Fibroblast of pulmonary artery (primary cell): ENCODE measurements at places on chromosomes 7 and 10.

- DNase-seq = no peak
Observed at GRCh38 chr7:92851732-92852131, 15.4 kb upstream of the CDK6 start.

DNA sequence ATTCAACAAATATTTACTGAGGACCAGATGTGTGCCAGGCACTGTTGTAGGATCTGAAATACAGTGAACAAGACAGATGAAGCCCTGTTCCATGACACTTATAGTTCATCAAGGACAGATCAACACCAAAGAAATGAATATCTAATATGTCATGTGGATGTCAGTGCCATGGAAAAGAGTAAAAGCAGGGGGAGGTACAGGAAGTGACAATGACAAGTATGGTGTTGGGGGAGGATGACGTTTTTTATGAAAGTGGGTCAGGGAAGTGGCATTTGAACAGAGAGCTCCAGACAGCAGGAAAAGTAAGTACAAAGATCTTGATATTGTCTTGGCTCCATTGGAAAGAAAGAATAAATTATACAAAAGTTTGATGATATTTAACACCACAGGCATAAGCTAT, 7.0 kb upstream of the SFMBT2 start:
- no peak for DNase-seq

DNA sequence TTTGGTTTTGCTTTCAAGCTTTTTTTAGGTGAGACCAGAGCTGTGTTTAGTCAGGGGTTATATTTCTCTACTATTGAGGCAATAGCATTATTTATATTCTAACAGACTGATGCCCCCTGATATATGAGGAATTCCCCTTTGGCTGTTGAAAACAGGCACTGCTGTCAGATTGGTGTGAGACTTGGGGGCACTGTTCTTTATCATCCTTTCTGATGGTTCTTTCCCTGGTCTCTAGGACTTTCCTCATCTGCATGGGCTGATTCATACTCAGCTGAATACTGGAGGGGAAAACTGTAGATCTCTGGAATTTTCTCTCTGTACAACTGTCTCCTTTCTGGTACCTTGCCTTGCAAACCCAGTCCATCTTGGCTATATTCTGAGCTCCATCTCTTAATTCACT, 10.0 kb upstream of the ICA1 start:
- no peak for DNase-seq

- no peak for DNase-seq
Observed at GRCh38 chr7:138246428-138246827, 170.2 kb downstream of the AKR1D1 start.

DNA sequence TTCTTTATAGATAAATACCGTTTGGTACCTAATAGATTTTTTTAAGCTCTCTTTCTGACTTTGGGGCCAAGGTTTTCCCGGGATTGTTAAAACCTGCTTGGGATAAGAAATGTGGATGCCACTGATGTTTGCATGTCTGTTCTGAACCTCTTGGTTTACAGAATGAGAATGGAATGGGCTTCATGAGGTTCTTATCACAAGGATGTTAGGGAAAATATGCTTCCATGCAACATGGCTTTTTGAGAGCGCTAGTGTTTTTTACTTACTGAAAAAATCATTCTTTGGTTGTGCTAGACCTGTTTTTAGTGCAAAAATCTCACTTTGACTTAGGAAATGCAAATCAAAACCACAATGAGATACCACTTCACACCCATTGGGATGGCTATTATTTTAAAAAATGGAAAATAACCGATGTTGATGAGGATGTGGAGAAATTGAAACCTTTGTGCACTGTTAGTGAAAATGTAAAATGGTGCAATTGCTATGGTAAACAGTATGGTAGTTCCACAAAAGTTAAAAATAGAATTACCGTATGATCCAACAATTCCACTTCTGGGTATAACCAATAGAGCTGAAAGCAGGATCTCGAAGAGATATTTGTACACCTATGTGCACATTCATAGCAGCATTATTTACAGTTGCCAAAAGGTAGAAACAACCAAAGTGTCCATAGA, 38.9 kb downstream of the TSPAN14 start:
- DNase-seq = no peak

DNA sequence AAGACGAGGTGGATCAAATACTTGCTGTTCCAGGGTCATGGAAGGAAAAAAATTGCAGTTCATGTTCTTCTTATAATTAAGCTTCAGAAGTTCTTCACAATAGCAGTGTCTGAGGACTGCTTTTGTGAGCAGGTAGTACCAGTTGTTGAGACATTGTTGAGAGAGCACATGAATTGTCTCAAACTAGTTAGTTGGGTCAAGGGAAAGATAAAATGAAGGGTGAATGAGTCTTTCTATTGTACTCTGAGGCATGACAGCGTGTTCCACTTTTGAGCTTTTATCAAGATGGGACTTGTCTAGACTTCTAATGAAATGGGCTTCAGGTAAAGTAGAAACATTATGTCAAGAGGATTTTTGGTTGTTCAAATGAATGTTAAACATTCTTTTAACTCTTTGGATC, 26.0 kb downstream of the KAT6B start:
- DNase-seq = no peak

DNA sequence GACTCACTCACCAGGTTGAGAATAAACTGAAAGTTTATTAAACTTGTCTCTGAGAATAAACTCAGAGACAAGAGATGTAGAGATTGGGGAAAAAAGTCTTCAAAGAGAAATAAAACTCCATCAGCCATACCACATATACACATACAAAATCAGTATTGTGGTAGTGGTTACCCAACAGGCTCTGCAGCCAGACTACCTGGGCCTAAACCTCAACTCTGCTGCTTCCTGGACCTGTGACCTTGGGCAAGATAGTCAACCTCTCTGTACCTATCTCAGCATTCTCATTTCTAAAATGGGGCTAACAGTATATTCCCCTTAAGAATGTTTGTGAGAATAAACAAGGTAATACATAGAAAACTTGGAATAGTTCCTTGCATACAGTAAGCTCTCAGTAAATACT, 15.3 kb downstream of the TPK1 start:
- no peak for DNase-seq

DNA sequence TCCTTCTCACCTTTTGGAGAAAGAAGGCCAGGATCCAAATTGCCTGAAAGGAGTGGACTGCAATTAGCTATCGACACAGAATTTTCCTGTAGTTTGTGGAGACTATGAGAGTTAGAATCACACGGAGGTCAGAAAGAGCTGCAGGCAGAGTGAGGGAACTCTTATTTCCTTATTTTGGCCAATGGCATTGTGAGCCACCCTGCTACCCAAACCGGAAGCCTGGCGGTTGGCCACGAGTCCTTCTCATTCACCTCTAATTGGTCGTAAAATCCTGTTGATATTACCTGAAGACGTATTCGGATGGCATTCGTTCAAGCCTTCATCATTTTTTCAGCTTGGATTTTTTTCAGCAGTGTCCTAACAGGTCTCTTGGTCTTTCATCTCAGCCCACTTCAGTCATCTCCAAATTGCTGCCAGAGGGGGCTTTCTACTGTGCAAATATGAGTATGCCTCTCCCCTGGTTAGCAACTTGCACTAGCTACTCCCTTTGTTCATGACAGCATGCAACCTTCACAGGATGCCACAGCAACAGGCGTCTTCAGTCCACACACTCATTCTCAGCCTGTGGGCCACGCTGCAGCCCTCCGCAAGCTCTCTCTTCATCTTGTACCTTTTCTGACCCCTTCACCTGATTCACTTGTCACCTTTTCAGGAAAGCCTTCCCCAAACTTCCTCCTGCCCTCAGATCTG, 66.9 kb downstream of the GATA3 start:
- no peak for DNase-seq

GRCh38 chr7:44294325-44295069, 30.9 kb downstream of the CAMK2B start:
- DNase-seq = no peak

DNA sequence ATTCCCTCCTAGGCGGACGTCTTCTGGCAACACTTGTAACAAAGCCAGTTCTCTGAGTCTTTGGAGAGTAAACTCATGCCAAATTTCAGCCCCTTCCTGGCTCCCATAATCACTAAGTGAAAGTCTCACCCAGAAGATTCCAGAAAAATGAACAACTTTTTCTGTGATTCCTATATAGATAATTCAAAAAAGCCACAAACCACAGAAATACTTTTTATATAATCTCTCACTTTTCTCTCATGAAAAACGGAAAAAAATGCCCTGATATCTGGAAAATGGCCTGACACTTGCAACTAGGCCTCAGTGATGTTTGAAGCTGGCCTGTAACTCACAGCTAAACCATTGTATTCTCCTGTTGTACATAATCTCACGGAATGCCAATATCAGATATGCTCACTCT, 296.2 kb downstream of the HTR7 start:
- no peak for DNase-seq

DNA sequence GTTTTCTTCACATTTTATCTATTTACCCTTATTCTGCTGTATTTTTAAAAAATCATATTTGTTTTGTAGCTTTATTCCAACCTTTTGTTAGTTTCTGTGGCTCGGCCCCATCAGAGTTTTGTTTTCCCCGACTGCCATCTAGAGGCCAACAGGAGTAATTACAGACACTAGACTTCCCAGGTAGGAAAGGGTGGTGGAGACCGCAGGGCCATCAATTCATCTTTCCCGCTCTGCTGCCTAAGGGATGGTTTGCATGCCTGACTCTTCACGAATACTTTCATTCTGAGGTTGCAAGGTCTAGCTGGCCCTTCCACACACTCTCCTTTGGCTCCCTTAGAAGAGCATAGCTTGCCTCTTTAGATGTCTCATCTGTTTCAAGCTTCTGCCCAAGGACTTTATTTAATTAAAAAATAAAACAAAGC, 38.3 kb downstream of the LYZL2 start:
- DNase-seq = peak; percentile 72

- no peak for DNase-seq
Observed at GRCh38 chr7:155820246-155820645, 8.0 kb upstream of the SHH start.

GRCh38 chr10:117169480-117169879, 27.8 kb upstream of the KCNK18 start:
- no peak for DNase-seq

DNA sequence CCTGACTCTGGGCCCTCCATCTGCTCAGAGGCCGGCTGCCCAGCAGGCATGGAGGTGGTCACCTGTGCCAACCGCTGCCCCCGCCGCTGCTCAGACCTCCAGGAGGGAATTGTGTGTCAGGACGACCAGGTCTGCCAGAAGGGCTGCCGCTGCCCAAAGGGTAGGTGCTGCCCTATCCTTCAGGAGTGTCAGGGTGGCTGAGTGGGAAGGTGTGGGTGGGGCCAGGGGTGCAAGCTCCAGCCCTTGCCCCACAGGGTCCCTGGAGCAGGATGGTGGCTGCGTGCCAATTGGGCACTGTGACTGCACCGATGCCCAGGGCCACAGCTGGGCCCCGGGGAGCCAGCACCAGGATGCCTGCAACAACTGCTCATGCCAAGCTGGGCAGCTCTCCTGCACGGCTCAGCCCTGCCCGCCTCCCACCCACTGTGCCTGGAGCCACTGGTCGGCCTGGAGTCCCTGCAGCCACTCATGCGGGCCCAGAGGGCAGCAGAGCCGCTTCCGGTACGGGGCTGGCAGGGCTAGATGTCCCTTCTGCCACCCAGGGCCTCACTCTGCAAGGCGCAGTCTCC, 17.5 kb upstream of the ZNF862 start:
- no peak for DNase-seq

- no peak for DNase-seq
Observed at GRCh38 chr10:509361-510102, 179.9 kb downstream of the DIP2C start.

DNA sequence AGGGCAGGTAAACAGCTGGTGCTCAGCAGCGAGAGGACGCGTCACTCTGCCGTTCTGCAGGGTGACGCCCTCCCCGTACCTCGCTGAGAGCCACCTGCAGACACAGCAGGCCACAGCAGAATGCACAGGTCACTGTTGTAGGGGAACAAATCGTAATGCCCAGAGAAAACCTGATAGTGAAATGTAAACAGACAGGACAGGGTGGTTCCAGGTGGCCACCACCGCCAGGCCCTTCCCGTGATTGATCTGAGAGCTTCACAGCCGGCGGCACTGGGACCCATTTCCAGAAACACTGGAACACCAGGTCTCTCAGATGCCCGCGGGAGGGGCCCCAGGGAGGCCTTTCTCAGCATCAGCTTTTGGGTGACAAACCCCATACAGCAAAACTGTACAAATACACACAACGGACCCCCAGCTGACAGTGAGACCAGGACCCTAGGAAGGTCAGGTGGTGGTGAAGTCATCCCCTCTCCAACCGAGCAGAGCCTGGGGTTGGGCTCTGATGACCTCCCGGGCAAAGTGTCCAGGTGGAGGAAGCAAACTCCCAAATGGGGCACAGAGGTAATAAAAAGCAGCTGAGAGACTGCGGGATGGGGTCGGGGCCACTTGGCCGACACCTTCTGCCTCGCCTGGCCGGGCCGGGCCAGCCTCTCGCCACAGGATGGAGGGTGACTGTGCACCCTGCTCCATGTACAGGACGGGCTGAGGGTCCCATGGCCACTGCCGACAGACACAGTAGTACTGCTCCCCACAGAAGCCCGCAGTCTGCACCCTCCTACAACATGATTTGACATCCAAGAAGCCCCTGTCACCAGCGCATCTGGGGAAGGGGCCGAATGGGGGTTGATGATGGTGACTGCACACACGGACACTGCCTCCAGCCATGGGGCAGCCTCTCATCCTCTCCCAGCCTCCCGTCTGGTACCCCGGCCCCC, 4.6 kb downstream of the BHLHA15 start:
- no peak for DNase-seq

- DNase-seq = no peak
Observed at GRCh38 chr7:125661006-125661405, 731.4 kb upstream of the POT1 start.

- DNase-seq = no peak
Observed at GRCh38 chr7:5218564-5219360, 28.7 kb downstream of the WIPI2 start.

GRCh38 chr7:100967292-100967863, 2.0 kb upstream of the MUC12 start:
- DNase-seq = no peak

DNA sequence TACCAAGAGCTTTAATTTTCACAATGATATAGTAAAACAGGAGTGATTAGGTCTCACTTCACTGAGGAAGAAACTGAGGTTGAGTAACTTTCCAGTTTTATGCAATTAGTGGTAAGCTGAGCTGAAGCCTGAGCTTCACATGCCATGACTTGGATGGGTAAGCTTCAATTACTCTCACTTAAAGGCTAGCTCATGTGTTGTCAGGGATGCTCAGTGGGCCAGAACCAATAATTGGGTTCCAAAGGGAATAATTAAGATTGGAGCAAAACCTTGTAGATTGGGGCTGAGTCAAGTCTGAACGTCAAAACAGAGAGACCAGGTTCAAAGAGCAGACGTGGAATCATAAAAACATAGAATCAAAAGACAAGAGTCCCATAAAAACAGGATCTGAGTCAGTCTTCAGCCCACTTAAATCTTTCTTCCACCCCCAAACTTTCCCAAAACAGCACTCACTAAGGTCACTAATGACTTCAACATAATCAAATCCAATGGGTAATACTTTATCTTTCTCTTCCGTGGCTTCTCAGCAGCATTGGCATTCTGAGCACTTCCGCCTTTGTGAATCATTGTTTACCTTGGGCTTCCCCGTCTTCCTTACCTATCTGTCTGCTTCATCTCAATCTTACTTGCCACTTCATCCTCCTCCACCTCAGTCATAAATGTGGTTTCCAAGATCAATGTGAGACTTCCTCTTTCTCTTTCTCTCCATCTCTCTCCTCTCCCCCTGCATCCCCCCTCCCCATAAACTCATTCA, 23.0 kb upstream of the EGFR start:
- DNase-seq = peak; percentile 53
